Type B pancreatic cell (in vitro differentiated cells): ENCODE measurements at places on chromosomes 2 and 18. TPM values are rescaled to one million over a fixed set of nuclear protein-coding genes. Genes with fewer than 3 reads are reported as not detected.

DNA sequence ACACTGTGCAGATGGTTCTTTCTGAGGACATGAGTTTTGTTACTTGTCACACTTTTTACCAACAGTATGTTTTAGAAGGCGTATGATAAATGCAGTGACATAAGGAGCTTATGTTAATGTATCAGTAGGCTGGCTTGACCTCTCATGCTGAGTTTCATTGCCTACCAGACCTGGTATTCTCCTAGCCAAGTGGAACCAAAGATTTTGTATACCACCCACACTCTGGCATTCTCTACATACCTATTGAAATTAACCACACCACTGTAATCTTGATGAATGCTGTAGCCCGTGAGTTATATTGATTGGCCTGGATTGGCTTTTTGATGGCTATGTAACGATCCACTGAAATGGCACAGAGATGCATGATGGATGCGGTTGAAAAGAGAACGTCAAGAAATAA is 11.4 kb downstream of the HTR2B start:
- peaks cover 6% of the 10 kb centered on the region for H3K4me1 ChIP-seq
- no peak overlapping the region for H3K4me3 ChIP-seq
- H3K36me3 ChIP-seq, result peaks cover 22% of the 10 kb centered on the region
- H3K27me3 ChIP-seq, result no peaks in the 10 kb centered on the region
- no peak overlapping the region for H3K27ac ChIP-seq

DNA sequence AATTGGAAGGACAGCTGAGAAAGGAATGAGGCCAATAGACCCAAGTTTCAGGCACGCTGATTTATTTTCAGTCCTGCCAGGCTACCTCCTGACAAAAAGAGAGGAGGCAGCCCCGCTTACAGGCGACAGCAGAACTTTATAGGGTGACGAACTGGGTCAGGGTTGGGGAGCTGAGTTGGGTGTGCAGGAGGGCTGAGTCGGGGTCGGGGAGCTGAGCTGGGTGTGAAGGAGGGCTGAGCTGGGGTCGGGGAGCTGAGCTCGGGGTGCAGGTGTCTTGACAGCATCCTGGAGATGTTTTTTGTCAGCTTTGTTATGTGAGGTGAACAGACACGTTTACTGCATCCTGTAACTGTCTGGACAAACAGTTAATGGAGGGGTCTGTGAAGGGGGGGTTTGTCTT is 342.2 kb downstream of the ADCYAP1 start:
- H3K4me1 ChIP-seq, result peaks cover 14% of the 10 kb centered on the region
- H3K4me3 ChIP-seq, result no peak overlapping the region
- no peaks in the 10 kb centered on the region for H3K36me3 ChIP-seq

DNA sequence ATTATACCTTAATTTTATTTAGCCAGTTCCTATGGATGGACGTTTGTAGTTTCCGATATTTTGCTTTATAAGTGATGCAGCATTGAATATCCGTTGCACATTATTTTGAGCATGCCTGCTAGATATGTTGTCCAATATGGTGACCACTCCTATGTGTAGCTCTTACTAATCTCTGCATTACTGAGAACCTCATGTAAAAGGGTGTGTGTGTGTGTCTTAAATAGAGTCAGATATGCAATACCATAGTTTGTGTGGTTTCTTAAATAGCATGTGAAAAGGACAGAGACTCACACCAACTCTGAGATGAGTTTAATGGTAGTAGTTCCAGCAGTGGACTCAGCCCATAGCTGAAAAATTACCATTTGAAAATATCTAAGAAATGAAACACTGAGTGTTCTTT is 32.3 kb downstream of the CD8A start:
- no peak overlapping the region for H3K4me3 ChIP-seq
- no peak overlapping the region for H3K27ac ChIP-seq
- peaks cover 4% of the 10 kb centered on the region for H3K4me1 ChIP-seq
- H3K27me3 ChIP-seq, result no peaks in the 10 kb centered on the region
- DNase-seq, result no peak

Gene SLC5A7
- total RNA-seq, result 0.36 and 2.2 TPM in 2 replicates

Gene KCNF1
- 3.6 and 3.7 TPM in 2 replicates for total RNA-seq

Gene KLHL29
- 14.6 and 24.1 TPM in 2 replicates for total RNA-seq

Gene STPG4
- 0.36 TPM in 1 of 2 replicates, not detected in the other for total RNA-seq
